ENCODE measurements at places on chromosomes 2 and 18.

GRCh38 chr2:218877331-218877730 is 3.3 kb upstream of the WNT10A start:
- peaks cover 17% of the 10 kb centered on the region for H3K4me1 ChIP-seq
- H3K27me3 ChIP-seq = peaks cover 8% of the 10 kb centered on the region
- no peak overlapping the region for H3K4me3 ChIP-seq
- no peak overlapping the region for H3K27ac ChIP-seq
- no peaks in the 10 kb centered on the region for H3K36me3 ChIP-seq

DNA sequence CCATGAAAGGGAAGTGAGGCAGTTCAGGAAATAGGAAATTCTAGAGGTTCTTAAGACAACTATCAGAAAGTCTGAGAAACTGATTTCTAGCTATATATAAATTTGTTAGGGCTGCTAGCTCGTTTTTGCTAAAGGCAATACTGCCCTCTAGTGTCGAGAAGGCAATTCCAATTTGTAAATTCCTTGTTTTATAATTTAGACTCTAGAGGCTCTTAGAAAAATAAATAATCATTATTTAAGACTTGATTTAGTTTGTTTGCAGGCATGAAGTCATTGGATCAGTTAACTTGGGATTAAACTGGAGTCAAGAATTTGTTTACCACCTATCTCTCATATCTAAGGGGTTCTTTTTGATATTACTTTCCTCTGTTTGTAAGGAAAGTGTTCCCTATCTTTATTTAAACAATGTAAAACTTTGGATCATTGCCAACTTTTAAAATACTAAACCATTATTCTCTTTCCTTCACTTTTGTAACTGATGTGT is 66.2 kb downstream of the ACVR2A start:
- H3K27me3 ChIP-seq = no peaks in the 10 kb centered on the region
- H3K4me3 ChIP-seq = no peak overlapping the region
- H3K36me3 ChIP-seq = no peaks in the 10 kb centered on the region
- peaks cover 30% of the 10 kb centered on the region for H3K4me1 ChIP-seq
- no peak for DNase-seq

DNA sequence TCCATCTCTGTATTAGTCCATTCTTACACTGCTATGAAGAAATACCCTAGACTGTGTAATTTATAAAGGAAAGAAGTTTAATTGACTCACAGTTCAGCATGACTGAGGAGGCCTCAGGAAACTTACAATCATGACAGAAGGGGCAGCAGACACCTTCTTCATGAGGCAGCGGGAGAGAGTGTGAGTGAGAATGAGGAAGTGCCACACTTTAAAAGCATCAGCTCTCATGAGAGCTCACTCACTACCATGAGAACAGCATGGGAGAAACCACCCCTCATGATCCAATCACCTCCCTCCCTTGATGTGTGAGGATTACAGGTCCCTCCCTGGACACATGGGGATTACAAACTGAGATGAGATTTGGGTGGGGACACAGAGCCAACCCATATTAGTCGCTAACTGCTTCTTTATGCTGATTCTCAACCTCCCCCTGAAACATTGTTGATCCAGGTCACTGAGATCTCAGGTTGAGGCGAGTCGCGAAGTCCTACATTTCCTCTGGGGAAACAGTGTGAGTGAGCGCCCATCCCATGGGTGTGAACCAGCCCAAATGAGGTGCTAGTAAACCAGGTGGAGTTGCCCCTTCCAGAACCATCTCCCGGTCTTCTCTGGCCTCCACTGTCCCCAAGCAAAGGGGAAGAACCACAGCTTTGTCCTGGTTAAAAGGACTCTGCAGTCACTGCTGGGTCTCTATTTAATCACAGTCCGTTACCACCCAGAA is 123.8 kb downstream of the CAPN13 start:
- no peak overlapping the region for H3K4me3 ChIP-seq
- H3K36me3 ChIP-seq = no peaks in the 10 kb centered on the region
- H3K27me3 ChIP-seq = no peaks in the 10 kb centered on the region
- no peaks in the 10 kb centered on the region for H3K4me1 ChIP-seq
- no peak overlapping the region for H3K27ac ChIP-seq

DNA sequence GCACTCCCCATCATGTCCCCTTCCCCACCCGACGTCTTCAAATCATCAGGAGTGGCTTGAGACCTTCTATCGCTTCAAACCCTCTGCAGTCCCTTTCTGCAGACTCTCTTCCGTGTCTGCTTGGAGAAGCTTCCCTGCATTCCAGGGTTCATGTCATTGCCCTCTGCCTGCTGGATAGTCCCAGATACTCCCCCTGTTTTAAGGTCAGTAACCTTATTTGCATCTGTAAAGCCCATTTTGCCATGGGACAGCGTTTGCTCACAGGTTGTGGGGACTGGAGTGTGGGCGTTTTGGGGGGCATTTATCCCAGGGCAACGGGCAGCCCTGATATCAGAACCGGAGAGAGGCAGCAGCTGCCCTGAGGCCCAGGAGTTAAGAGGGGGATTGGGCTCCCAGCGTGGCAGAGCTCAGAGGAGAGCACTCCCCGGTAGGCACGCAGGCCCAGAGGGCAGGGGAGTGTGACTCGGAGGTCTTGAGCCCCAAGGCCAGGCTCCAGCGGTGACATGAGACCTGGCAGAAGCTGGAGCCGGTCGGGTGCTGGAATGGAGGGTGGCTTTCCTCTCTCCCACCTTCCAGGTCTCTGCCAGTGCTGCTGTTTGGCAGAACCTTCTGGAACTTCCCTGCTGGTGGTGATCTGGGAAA is 73.8 kb downstream of the RTP5 start:
- H3K27me3 ChIP-seq = no peaks in the 10 kb centered on the region
- H3K4me3 ChIP-seq = no peak overlapping the region
- no peak overlapping the region for H3K27ac ChIP-seq
- no peaks in the 10 kb centered on the region for H3K4me1 ChIP-seq
- no peaks in the 10 kb centered on the region for H3K36me3 ChIP-seq

- H3K36me3 ChIP-seq = peaks cover 17% of the 10 kb centered on the region
- no peak overlapping the region for H3K4me3 ChIP-seq
- peaks cover 33% of the 10 kb centered on the region for H3K4me1 ChIP-seq
- H3K27ac ChIP-seq = no peak overlapping the region
- no peak for DNase-seq
- H3K27me3 ChIP-seq = no peaks in the 10 kb centered on the region
Observed at GRCh38 chr2:135980434-135981079, 4.9 kb downstream of the DARS1 start.

DNA sequence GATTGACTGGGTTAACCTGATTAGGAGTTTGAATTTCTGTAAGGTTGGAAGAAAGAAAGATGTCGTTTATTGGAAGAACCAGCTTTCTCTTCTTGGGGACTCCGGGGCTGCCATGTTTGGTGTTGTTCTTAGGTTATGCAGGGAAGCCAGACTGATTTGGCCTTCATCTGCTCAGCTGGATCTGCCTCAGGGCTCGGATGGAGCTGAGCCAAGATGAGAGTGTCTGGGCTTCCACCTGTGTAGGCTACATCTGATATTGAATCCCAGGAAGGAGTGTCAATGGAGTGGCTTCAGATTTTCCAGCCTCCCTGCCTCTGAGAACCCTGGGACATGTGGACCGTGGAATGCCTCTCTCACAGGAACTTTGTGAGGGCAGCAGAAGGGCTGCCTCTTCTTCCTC is 126.1 kb downstream of the WDSUB1 start:
- no peak overlapping the region for H3K4me3 ChIP-seq
- no peaks in the 10 kb centered on the region for H3K36me3 ChIP-seq
- no peaks in the 10 kb centered on the region for H3K27me3 ChIP-seq
- DNase-seq = no peak
- no peak overlapping the region for H3K27ac ChIP-seq
- H3K4me1 ChIP-seq = peaks cover 15% of the 10 kb centered on the region

DNA sequence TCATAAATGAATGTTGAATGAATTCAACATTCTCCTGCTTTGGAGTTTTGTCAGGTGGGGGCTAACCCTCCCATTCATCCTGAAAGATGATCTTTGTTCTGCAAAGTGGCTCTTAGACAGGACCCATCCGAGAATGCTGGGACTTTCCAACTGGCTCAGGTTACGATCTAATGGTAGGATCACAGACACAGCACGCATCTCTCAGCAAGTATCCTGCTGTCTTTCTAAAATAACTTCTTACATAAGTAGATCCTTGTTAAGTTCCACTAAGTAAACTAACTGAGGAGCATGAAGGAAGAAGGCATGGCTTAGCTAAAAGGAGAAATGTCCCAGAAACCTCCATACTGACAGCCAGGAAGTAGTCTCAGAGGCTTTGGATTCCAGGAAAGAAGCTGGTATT is 23.7 kb downstream of the CYP27A1 start:
- no peak overlapping the region for H3K4me3 ChIP-seq
- peaks cover 4% of the 10 kb centered on the region for H3K4me1 ChIP-seq
- DNase-seq = no peak
- no peaks in the 10 kb centered on the region for H3K36me3 ChIP-seq
- no peaks in the 10 kb centered on the region for H3K27me3 ChIP-seq

GRCh38 chr2:10992023-10992791 is 80.5 kb downstream of the KCNF1 start:
- no peaks in the 10 kb centered on the region for H3K36me3 ChIP-seq
- no peak for DNase-seq
- H3K4me1 ChIP-seq = no peaks in the 10 kb centered on the region
- no peak overlapping the region for H3K27ac ChIP-seq

DNA sequence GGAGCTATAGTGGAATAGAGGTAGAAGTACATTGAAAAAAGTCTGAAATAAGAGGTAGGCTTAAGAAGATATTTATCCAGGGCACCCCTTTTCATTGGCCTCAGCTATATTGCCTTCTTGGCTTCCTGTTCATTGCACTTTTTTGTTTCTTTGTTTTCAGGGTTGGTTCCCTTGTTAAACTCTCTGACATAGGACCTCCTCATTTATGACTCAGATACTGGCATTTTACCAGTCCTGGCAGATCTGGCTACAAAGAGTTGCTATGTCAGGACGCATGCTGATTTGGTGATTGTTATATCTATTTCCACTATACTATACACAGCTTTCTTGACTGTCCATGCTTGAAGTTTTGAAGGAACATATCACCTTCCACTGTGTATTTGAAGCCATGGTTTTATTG is 60.0 kb downstream of the GCA start:
- DNase-seq = no peak
- no peaks in the 10 kb centered on the region for H3K27me3 ChIP-seq
- H3K4me1 ChIP-seq = no peaks in the 10 kb centered on the region

DNA sequence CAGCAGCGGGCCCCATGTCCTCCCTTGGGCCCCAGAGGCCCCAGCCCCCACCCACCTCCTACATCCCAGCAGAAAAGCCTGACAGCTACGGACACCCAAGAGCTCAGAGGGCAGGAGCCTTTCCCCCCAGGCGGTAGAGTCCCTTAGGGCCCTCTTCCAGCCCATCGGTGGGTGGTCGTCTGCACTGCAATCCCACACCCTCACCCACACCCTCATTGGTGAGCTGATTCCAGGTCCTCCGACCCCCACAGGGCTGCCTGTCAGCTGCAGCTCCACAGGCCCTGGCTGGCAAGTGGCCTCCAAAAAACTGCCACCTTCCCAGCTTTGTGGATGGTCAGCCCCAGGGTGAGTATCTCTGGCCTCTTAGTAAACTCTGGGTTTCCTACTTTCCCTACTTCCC is 10.5 kb downstream of the TCF23 start:
- no peaks in the 10 kb centered on the region for H3K27me3 ChIP-seq
- no peaks in the 10 kb centered on the region for H3K36me3 ChIP-seq
- H3K4me3 ChIP-seq = no peak overlapping the region
- no peaks in the 10 kb centered on the region for H3K4me1 ChIP-seq
- DNase-seq = no peak

GRCh38 chr2:3467654-3468053 is 51.7 kb downstream of the ADI1 start:
- H3K4me3 ChIP-seq = no peak overlapping the region
- DNase-seq = no peak
- H3K27me3 ChIP-seq = no peaks in the 10 kb centered on the region
- no peaks in the 10 kb centered on the region for H3K4me1 ChIP-seq

DNA sequence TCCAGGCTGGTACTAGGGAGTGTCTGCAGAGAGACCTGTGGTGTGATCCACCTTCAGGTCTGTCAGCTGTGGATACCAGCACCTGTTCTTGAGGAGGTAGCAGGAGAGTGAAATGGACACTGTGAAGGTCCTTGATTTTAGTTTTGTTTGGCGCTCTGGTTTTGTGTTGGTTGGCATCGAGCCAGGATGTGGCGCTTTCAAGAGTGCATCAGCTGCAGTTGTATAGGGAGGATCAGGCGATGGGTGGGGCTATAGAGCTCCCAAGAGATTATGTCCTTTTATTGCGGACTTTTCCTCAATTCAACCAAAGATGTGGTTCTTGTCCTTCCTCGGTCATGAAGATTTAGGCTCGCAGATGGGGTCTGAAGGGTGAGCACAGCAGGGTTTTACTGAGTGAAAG is 37.5 kb downstream of the SLC39A10 start:
- H3K27ac ChIP-seq = no peak overlapping the region
- DNase-seq = no peak
- no peaks in the 10 kb centered on the region for H3K27me3 ChIP-seq
- H3K4me3 ChIP-seq = no peak overlapping the region
- H3K36me3 ChIP-seq = no peaks in the 10 kb centered on the region

All from esophagus squamous epithelium (tissue), 5 donors.